ENCODE measurements at places on chromosomes 3 and 15. TPM values are rescaled to one million over a fixed set of nuclear protein-coding genes. Genes with fewer than 3 reads are reported as not detected.

Gene ITIH1
- 0.44 TPM for total RNA-seq

Gene NISCH
- total RNA-seq: 91.5 TPM

Gene GOLGA8G
- not detected for total RNA-seq

Gene SPTSSB
- 1.9 TPM for total RNA-seq

Gene POPDC2
- 4.6 TPM for total RNA-seq

Gene LCTL
- 0.33 TPM for total RNA-seq

DNA sequence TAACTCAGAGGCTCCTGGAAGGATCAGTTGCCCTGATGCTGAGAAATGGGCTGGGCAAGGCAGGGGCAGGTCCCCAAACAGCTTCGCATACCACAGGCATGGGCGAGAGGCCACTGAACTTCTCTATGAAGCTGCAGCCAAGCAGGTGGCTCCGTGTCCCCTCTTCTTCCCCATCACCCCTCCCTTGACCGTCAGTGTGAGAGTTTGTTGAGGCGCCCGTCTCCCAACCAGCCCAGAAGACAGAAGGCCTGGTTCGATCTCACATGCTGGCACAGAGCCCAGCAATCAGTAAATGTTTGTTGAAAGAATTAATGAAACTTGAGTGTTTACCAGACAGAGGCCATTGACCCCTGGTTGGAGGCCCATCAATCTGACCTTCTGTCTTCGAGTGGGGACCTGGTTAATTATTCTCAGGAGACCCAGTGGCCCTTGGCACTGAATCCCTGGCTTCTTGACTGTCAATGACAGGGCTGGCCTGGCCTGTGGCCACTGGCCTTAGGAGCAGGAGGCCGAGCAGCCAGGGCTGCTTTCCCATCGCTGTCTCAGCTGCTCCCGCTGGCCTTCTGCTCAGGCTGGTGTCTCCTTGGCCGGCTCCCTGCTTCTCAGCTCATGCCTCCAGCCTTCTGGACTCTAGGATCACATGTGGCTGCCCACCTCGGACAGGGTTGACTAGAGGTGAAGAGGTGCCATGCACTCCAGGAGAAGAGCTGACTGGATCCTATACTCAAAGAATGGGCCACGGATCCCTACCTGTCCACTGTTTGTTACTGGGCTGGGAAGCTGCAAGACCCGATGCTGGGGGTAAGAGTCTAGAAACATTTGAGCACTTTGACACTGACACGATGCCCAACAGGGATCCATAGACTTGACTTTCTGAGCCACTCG, 113.4 kb downstream of the ASB7 start:
- DNase-seq: no peak

DNA sequence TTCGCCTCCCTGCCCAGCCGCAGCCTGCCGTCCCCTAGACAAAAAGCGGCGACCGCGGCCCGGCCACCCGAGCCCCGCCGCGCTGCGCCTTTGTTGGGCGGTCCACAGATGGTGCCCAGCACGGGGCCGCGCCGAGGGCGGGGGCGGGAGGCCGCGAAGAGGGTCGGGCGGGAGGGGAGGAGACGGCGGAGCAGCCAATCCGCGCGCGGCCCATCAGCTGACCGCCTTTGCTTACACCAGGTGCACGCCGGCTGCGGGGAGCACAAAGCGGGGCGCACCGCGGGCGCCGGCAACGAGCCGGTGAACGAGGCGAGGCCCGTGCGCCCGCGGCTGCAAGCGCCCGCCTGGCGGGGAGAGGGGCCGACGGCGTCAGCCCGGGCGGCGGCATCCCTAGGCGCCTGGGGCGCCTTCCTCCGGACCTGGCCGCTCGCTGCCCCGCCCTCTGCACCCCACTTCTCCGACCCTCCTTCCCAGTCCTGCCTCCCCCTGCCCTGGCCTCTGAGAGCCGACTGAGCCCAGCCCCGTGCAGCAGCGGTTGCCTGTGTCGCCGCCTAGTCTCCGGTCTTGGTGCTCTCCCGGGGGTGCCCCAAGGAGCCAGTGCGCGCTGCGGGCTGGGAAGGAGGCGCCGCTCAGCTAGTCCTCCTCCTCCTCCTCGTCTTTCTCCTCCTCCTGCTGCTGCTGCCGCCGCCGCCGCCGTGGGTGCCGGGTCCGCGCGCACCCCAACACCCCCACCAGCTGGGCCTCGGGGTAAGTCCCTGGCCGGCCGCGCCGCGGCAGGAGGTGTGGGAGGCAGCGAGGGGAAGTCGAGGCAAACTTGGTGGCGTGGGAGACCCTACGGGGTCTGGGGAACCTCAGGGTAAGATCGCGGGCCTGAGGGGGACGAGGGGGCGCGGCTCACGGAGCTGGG, at the start of gene LRRN1:
TSS of gene LRRN1 (plus strand) at position 259 of the 907 bp plus-strand sequence. CDS start 45,211 bp downstream, outside the sequence.
- DNase-seq: peak; percentile 95

DNA sequence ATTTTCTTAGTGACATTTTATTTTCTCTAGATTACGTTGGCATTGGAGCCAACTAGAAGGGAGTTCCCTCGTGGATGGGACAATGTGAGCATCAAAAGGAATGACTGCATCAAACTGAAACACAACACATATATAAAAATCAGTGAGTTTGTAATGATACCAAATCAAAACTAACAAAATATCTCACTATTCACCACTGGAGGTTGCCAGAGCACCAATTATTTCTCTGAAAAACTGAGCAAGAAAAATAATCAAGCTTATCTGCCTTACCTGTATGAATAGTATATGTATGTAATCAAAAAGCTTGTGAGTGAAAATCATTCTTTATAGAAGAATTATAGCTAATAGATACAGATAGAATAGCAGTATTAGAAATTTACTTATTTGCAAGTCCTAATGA, 46.8 kb upstream of the OTOL1 start:
- DNase-seq: no peak

GRCh38 chr3:47622671-47623461, 44.2 kb upstream of the CSPG5 start:
- no peak for DNase-seq

- DNase-seq: no peak
Measured at GRCh38 chr3:5217824-5218595, 30.5 kb downstream of the EDEM1 start.

GRCh38 chr3:150217691-150218090, 190.4 kb upstream of the TSC22D2 start:
- no peak for DNase-seq

- DNase-seq: peak; percentile 31
Measured at GRCh38 chr3:11976976-11977375, 27.2 kb upstream of the SYN2 start.

GRCh38 chr15:72845981-72846383, 62.4 kb upstream of the ADPGK start:
- no peak for DNase-seq

- peak; percentile 27 for DNase-seq
Measured at GRCh38 chr3:98954242-98954641, 52.7 kb upstream of the DCBLD2 start.

DNA sequence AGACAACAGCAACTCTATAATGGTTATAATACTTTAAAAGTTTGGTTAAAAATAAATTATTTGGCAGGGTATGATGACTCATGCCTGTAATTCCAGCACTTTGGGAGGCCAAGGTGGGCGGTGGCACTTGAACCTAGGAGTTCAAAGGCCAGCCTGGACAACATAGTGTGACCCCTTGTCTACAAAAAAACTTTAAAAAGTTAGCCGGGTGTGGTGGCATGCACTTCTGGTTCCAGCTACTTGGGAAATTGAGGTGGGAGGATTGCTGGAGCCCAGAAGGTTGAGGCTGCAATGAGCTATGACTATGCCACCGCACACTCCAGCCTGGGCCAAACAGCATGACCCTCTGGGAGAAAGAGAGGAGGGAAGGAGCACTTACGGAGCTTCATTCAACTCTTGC, 7.7 kb upstream of the TRPC1 start:
- no peak for DNase-seq

DNA sequence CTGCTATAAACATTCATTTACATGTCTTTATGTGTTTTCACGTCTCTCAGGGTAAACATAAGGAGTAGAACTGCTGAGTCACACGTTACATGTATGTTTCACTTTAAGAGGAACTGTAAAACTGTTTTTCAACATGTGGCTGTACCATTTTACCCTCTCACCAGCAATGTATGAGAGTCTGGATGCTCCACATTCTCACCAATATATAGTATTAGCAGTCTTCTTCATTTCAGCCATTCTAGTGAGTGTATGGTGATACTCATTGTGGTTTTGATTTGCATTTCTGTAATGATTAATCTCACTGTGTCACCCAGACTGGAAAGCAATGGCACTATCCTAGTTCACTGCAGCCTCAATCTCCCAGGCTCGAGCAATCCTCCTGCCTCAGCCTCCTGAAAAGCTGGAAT, 37.1 kb downstream of the PHC3 start:
- no peak for DNase-seq

DNA sequence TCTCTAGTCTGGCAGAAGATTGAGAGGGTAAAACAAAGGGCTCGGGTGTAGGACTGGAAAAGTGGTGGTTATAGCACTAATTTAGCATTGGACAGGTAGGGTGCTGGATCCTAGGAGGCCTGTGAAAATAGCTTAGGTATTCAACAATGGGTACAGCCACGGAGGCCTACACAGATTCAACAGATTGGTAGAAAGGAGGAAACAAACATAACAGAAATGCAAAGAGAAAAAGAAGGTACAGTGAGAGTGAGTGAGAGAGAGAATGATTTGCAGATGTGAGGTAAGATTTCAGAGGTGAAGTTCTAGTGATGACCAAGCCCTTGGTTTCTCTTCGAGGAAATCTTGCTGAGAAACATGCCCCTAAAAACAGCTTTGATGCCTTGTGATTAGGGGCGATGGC, 37.9 kb downstream of the ADIPOQ start:
- no peak for DNase-seq
